ENCODE measurements at places on chromosomes 4 and X.

DNA sequence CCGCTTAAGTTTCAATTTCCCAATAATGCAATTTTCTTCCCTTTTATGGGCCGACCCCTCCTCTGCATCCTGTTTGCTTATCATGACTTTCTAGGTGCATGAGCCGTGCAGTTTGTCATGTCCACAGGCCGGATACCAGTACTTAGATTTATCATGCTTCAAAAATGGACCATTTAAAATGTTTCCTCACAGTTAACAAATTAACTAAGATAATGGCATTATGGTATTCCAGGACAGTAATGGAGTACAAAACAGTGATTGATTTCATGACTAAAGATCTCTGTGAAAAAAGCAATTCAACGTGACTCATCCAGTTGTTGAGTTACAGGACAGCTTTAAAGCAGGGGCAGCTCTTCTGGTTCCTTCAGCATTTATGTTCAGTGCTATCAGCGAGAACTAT, 23.0 kb downstream of the SNX25 start:
- no peak for DNase-seq

GRCh38 chr4:184843984-184844554, 18.3 kb upstream of the ACSL1 start:
- no peak for DNase-seq

- no peak for DNase-seq
These were observed 58.1 kb downstream of the ZFYVE28 start for GRCh38 chr4:2360396-2360730.

- no peak for DNase-seq
These were observed 74.1 kb downstream of the ANOS1 start for GRCh38 chrX:8657883-8658282.

DNA sequence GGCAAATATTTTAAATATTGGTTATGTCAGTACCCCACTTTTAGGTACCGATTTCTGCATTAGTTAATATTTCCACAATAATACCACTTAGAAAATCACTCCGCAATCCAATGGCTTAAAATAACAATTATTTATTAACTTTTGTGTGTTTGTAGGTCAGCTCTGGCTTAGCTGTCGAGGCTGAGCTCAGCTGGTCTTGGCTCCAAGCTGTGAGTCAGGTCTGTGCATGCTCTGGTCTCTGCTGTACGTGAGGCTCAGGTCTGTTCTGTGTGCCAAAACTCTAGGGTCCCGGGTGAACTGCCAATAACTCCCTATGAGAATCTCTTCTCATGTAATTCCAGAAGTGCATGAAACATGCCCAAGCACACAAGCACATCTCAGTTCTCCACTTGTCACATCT, 245.8 kb upstream of the GK2 start:
- DNase-seq: no peak

DNA sequence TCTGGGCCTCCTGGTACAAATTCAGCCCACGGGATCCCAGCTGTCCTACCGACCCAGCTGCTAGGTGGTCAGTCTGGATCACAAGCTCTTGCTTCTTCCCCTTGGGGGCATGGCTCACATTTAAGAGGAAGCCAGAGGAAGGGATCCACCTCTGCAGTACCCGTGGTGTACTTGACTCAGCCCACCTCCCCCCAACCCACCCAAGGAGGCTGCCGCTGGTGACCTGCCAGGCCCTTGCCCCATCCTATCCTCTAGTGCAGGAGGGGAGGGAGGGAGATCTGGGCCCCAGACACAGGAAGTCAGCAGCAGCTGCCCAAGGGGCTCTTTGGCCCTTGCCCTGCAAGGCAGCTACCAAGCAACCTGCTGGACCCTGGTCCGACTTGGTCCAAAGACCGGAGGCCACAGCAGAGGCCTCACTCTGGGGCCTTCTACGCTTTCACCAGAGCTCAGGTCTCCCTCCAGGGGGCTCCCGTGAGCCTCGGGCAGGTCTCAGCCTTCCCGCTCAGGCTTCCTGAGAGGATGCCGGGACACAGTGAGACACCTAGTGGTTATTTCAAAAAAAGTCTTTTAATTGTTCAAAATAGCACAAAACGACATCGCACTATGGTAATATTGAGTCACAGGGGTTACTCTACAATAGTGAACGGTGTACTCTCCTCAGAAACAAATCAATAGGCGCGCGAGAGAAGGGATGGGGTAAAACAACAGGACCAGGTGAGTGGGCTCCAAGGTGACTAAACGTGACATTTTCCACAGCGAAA, 2.7 kb upstream of the RENBP start:
- peak; percentile 72 for DNase-seq

DNA sequence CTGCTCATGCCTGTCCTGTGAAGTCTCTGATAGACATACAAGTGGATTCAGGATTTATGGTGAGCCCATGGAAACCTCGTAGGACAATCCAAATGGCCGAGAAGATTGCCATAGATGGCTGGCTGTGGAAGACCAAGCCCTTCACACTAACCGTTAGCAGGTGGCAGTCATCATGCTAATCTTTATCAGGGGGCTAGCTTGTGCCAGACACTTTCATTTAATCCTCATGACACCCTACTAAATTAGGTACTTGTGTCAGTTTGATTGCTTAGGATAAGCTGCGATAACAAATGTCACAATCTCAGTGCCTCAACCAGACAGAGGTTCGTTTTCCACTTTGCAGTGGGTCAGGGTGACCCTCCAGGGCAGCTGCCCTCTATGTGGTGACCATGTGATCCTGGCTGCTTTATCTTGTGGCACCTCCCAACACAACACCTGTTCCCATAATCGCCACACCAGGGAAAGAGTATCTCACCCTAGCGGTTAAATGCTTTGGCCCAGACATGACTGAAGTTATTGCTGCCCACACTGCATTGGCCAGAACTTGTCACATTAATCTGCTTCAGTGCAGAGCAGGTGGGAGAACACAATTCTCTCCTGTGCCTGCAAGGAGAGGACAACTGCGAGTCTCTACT, 60.8 kb downstream of the REPS2 start:
- no peak for DNase-seq

DNA sequence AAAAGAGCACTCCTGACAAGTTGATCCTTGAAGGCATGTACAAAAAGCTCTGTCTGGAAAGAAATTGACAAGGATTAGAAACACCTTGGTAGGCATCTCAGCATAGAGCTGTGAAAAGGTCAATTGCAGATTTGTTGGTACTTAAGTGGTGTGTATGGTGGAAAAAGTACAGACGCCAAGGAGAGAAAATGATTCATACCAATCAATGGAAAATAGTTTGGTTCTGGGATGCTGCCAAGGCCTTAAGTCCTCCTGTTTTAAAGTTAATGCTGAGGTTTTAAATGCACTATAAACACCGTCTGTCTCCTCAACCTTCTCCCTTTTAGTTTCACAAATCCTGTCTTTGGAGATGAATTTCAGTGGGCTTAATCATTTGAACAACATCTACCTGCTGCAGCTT, 524.1 kb downstream of the IL15 start:
- DNase-seq: no peak

- DNase-seq: no peak
These were observed 116.0 kb upstream of the ETNPPL start for GRCh38 chr4:108878806-108879205.

DNA sequence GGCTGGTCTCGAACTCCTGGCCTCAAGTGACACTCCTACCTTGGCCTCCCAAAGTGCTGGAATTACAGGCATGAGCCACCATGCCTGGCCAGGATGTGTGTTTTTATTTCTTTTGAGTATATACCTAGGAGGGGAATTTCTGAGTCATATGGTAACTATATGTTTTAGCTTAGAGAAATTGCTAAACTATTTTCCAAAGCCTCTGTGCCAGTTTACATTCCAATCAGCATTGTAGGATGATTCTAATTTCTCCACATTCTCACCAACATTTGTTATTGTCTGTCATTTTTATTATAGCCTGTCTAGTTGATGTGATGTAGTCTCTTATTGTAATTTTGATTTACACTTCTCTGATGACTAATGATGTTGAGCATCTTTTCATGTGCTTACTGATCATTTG, 1576.0 kb downstream of the RPA4 start:
- no peak for DNase-seq

- no peak for DNase-seq
These were observed 54.6 kb upstream of the RAPGEF2 start for GRCh38 chr4:159048166-159048886.

GRCh38 chr4:732486-732885, 26.9 kb downstream of the PCGF3 start:
- no peak for DNase-seq

- DNase-seq: no peak
These were observed 243.8 kb downstream of the THOC2 start for GRCh38 chrX:123489011-123489410.

GRCh38 chr4:183968931-183969330, 63.8 kb downstream of the STOX2 start:
- DNase-seq: no peak

- no peak for DNase-seq
These were observed 270.3 kb upstream of the HS3ST1 start for GRCh38 chr4:11698846-11699590.

- peak; percentile 61 for DNase-seq
These were observed 561 bp upstream of the N4BP2 start for GRCh38 chr4:40055863-40056715.

DNA sequence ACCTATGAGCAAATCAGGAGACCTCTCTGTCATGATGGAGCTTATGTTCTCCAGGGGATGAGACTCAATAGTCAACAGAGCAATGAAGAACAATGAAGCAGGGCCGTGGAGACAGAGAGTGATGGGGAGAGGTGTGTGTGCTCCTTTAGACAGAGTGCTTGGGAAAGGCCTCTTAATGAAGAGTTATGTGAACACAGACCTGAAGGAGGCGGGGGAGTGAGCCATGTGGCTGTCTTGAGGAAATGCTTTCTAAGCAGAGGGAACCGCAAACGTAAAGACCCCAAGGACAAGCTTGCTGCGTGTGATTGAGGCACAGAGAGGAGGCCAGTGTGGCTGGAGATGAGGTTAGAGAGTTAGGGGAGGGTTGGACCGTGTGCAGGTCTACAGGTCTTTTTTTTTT, 53.1 kb downstream of the CHRNA9 start:
- no peak for DNase-seq

GRCh38 chr4:138910195-138910913, 105.2 kb upstream of the NOCT start:
- no peak for DNase-seq

DNA sequence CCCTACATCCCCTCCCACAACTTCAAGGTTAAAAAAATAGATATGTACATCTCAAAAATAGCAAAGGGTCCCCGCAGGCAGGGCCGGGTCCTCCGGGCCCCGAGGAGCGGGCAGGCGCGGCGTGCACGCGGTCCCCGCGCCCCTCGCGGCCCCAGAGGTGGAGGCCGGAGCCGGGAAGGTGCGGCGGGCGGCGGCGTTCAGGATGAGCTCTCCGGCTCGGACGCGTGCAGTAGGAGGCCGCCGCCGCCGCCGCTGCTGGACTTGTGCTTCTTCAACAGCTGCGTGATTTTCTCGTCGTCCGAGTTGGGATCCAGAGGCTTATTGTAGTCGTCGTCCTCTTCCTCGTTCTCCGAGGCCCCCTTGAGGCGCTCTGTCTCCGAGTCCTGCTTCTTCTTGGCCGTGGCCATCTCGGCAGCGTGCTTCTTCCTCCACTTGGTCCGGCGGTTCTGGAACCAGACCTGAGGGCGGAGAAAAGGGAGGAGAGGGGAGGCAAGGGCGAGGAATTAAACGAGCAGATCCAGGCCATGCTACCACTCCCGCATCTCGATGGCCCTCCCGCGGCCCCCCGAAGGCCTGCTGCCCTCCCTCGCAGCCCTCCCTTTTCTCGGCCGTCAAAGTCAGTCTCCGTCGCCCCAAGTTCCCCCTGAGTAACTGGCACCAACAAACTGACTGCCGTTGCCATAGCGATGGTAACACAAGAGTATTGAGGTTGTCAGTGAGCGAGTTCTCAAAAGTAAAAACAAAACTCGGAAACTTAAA, 5.8 kb downstream of the NKX6-1 start:
- DNase-seq: no peak

DNA sequence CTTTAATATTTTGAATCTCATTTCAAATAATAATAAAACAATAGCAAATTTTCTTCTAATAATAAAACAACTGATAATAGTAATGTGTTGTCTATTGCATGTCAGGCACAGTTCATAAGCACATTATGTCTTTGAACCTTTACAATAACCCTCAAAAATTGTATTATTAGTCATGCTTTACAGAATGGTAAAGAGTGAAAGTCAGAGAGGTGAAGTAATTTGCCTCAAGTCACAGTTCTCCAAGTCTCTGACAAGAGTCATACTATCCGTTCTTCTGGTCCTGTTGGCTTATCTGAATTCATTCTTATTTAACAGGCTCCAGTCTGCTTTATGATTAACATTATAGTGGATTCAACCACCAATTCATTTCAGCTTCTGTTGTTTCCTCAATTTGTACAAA, 313.0 kb downstream of the AFF2 start:
- DNase-seq: no peak

All from activated CD4-positive, CD25-positive, alpha-beta regulatory T cell treated with anti-CD3 and anti-CD28 coated beads, Interleukin-2, amount 50 U/mL, for 72 hours (primary cell).